GM04504 (cell line): ENCODE measurements at places on chromosomes 3 and 15.

- DNase-seq = no peak
Observed at GRCh38 chr15:25989327-25989726, 126.2 kb upstream of the ATP10A start.

DNA sequence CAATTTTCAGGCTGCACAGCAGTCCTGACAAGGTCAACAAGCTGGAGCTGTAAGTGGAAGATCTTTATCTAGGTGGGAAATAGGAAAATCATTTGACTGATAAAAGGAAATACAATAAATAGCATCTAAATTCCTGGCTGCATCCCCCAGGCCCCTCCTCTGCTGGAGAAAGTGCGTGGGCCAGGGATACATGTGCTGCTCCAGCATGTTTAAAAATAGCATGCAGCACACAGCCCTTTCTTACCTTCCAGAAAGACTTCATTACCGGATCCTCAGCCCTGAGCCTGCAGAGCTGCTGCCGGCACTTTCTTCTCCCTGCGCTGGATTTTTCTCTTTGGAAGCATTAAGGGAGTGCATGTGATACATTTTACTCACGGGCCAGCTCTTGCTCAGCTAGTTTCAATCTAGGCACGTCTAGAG, 77.3 kb downstream of the HMG20A start:
- DNase-seq = no peak

GRCh38 chr3:11622586-11623550, 20.8 kb downstream of the VGLL4 start:
- no peak for DNase-seq

GRCh38 chr3:99410789-99411311, 227.5 kb upstream of the COL8A1 start:
- DNase-seq = peak; percentile 96

- DNase-seq = no peak
Observed at GRCh38 chr15:32222716-32223115, 180.4 kb downstream of the GOLGA8K start.

DNA sequence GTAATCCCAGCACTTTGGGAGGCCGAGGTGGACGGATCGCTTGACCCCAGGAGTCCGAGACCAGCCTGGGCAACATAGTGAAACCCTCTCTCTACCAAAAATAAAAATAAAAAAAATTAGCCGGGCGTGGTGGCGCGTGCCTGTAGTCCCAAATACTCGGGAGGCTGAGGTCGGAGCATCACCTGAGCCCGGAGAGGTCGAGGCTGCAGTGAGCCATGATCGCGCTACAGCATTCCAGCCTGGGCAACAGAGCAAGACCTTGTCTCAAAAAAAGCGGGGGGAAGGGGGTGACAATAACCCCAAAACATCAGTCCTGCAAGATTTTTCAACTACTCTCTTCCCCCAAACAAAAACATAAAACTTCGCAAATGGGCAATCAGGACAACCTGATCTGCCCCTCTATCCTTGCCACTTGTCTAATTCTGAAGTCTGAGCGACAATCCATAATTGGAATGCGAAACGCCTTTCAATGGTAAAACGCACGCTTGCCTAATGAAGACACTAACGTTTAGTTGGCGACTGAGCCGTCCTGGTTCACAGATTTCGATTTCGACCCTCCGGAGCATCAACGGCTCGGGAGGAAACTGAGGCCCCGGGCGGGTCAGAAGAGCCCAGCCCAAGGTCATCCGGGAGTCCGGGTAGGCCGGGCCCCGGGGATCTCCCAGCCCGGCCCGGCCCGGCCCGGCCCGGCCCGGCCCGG, 868 bp downstream of the BTBD1 start:
- DNase-seq = no peak

DNA sequence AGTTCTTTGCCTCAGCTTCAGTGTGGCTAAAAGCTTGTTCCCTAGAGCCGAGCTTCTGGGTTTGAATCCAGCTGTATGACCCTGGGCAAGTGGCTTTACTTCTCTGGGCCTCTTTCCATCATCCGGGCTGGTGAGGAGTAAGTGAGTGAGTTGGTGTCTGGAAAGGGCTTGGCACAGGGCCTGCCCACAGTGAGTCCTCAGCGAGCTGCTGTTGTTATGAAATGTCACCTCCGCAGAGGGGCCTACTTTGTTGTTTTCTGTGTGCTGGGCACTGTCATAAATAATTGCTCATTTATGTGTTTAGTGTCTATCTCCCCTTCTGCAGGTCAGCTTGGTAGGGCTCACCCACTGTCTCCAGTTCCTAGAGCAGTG, 31.7 kb downstream of the SLC6A6 start:
- peak; percentile 45 for DNase-seq

GRCh38 chr3:38957296-38957695, 94.4 kb downstream of the SCN11A start:
- no peak for DNase-seq

DNA sequence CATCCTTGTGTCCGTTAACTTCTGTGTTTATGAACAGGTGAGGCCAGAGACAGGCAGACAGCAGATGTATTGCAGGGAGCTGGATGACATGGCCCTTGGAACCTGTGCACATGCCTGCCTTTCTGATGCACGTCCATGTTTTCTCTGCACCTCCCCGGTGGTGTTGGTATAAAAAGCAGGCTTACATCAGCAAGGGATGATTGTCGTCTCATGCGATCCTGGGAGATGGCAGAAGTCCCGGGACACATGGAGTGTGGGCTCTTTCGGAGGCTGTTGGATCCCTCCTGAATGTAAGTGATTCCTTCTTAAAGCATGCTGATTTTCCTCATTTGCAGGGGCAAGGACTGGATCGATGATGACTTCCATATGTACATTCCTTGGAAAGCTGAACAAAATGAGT, 134.8 kb downstream of the SNRPN start:
- no peak for DNase-seq

DNA sequence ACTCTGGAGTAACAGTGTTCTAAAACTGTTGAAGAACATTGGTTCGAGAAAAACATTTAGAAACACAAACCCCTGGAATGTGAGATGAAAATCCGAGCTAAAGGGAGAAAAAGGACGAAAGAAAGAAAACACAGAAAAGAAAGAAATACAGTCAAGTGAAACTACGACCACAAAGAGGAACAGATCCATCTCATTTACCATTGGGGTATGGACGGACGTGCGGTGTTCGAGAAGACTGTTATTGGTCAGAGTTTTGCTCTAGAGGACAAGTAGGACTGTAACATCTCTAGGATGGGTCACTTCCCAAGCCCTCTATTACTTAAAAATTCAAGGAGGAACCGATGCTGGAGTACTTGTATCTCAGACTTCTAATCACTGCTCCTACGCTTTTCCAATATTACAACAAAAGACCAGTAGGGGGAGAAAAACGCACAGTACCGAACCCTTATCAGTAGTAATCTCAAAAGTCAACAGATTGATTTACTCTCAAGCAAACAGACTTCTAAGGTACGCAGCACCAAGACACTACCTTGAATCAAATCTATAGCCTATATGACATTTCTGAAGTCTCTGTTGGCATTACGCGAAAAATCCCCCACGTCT, 1.1 kb upstream of the PIK3CA start:
- DNase-seq = peak; percentile 28

DNA sequence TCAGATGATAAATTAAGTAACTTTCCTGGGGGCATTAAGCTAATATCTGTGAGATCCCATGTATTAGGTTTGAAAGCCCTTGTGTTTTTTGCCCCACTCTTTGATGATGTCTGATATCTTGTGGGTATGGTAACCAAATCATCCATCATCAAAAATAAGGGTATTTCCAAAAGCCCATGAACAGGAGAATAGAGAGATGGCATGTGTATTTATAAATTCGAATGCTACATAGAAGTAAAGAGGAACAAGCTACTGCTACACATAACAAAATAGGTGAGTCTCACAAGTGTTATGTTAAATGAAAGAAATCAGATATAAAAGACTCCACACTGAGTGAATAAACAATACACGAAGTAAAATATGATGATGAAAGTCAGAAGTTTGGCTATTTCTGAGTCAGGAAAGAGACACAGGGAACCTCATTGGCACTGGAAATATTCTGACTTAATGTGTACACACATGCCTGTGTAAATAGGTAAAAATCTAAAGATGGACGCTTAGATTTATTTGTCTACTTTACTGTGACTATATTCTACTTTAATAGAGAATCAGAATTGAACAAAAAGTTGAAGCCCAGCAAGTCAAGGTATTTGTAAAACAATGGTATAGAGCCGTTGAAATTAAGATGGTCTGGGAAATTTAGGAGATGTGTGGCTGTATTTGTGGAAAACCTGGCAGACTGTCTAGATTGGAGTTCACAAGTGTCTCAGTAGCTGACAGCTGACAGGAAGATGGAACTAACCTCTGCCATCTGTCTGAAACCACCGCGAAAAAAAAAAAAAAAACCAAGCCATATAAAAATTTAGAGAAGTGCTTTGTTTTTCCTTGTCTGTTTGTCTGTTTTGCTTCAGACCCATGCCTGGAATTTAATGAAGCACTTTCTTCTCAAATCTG, 111.0 kb upstream of the TGFBR2 start:
- no peak for DNase-seq

DNA sequence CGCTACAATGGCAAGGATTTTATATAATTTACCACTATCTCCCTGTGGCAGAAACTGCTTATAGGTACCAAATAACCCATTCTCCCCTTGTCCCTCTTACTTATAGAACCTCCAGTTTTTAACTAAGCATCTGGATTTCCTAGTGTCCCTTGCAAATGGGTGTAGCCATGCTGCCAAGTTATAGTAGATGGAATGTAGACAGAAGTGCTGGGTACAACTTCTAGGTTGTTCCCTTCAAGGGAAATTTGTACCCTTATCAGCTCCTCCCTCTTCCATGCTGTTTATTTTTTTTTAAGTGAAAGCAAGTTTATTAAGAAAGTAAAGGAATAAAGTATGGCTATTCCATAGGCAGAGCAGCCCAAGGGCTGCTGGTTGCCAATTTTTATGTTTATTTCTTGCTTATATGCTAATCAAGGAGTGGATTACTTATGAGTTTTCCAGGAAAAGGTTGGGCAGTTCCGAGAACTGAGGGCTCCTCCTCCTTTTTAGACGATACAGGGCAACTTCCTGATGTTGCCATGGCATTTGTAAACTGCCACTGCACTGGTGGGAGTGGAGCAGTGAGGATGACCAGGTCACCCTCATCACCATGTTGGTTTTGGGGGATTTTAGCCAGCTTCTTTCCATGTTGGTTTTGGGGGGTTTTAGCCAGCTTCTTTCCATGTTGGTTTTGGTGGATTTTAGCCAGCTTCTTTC, 40.1 kb upstream of the TM4SF19 start:
- no peak for DNase-seq

- no peak for DNase-seq
Observed at GRCh38 chr3:67127254-67127653, 129.1 kb downstream of the KBTBD8 start.
